Right lung (tissue), 10 donors: ENCODE measurements at places on chromosomes 4 and X. TPM values are rescaled to one million over a fixed set of nuclear protein-coding genes. Genes with fewer than 3 reads are reported as not detected.

Gene TLR1
- polyA plus RNA-seq: 4.5 TPM

Gene GASK1B
- 25.6 TPM for polyA plus RNA-seq

GRCh38 chrX:18733287-18733686, 25.8 kb downstream of the PPEF1 start:
- no peak for DNase-seq

DNA sequence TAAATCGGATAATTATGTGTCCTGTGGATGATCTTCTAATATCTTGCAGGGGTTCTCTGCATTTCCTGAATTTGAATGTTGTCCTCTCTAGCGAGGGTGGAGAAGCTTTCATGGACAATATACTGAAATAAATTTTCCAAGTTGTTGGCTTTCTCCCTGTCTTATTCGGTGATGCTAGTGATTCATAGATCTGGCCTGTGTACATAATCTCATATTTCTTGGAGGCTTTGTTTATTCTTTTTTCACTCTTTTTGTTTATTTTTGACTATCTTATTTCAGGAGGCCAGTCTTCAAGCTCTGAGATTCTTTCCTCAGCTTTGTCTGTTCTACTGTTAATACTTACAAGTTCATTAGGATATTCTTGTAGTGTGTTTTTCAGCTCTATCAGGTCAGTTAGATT, 20.7 kb upstream of the CLGN start:
- no peak for DNase-seq

- no peak for DNase-seq
Measured at GRCh38 chrX:112218388-112218787, 135.8 kb upstream of the TRPC5 start.

GRCh38 chrX:149456476-149457245, 48.4 kb downstream of the IDS start:
- DNase-seq: no peak

GRCh38 chr4:132504438-132504837, 644.7 kb upstream of the PCDH10 start:
- DNase-seq: no peak

DNA sequence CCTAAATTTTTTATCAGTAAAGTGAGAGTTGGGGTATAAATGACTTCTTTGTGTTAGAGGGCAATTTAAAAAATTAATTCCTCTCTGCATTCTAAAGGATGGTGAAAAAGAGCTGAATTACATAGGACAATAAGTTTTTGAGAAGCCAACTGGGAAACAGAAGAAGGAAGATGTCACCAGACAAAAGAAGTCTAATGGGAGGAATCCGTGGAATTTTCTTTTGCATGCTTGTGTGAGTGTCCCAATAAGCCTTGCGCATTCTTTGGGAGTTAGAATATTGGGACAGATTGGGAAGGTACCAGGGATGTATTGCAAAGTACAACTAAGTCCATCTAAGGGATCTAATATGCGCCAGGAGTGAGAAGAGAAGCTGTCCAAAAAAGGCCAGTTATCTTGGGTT, 35.1 kb upstream of the NR3C2 start:
- DNase-seq: no peak

DNA sequence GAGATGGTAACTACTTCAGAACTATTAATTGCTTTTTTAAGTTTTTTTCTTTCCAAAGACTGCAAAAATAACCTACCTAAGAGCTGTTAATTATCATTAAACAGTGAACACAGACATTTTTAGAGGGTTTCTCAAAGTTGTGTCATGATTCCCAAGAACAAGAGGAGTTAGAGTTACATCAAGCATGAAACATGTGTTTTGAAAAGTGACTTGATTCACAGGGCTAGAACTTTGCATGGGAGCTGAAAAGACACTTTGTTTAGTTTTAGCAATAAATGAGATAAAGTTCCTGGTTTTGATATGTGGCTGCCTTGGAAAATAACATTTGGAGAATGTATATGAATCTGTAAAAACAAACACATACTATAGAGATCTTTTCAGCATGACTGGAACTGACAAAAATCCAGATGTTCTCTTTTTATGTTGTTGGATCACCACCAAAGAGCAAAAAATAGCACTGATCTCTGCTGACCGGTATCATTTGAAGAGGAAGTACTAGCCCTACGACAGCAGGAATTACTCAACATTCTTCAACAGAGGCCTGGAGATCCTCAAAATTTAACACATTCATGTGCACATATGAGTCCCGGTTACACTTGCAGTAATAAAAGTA, 173.0 kb upstream of the PCDH18 start:
- DNase-seq: peak; percentile 84

DNA sequence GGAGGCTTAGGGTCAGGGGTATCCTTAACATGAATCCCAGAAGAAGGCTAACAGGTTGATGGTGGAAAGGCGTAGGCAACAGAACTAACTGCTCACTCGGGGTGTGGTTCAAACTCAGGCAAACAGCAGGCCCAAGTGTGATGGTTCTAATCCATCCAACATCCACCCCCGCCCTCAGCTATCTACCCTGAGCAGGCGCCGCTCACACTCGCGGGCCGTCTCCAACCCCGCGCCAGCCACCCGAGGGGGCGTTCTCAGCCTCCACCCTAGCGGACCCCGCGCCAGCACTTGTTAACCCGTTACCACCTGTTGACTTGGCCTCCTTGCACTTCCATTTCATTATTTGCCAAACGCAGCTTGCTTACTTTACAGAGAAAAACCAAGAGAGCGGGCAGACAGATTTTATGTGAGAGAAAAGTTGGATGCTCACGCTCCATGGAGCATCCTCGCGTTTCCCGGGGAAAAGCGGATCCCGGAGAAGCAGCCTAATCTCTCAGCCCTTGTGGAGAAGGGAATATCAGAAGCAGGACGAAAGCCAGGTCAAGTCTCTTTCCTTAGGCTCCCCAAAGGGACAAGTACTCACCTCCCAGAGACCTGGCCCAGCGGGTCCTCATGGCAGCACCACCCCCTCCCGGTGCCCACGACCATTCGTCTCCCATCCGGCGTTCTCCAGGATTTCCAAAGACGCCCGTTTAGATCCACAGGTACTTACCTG, 773 bp downstream of the SNCA start:
- peak; percentile 9 for DNase-seq

DNA sequence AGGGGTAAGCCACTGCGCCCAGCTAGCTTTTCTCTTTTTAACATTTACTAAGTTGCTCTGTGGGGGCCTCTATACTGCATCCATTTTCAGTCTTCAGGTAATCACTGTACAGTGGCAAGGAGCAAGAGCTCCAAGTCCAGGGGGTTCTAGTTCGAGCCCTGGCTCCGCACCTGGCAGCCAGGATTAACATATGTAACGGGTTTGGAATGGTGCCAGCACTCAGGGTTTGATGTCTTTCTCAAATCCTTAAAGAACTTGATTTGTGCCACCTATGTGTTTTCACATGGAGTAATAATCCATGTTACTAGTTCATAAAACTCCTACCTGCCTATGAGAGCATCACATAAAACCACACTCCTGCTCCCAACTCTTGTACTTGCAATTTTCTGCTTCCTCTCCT, 4.5 kb downstream of the GRPEL1 start:
- no peak for DNase-seq

GRCh38 chr4:120540625-120541024, 381.9 kb downstream of the PRDM5 start:
- no peak for DNase-seq
